ENCODE measurements at places on chromosomes 6 and 20.

DNA sequence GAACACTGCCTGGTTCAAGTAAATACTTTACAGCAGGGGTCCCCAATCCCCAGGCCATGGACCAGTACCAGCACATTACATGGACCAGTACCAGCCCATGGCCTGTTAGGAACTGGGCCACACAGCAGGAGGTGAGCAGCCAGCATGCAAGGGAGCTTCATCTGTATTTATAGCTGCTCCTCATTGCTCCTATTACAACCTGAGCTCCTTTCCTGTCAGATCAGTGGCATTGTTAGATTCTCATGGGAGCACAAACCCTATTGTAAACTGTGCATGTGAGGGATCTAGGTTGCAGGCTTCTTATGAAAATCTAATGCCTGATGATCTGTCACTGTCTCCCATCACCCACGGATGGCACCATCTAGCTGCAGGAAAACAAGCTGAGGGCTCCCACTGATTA, 12.0 kb upstream of the RBPJL start:
- no peak for DNase-seq

DNA sequence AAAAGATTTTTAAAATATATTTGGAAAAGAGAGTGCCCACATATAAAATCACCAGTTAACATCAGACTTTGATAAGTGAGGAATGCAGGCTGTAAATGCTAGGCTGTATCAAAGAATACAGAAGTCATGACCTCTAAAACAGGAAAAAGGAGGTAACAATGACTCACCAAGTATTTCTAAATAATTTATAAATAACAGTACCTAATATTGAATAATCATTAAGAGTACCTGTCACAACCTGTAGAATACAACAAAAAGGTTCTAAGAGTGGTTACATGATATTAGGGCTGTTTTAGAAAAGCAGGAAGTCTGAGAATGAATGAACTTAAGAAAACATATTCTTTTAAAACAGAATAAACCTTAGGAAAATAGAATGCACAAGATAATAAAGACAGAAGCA, 173.1 kb upstream of the CST7 start:
- DNase-seq = no peak

GRCh38 chr20:2084703-2085102, 16.9 kb upstream of the STK35 start:
- no peak for DNase-seq

DNA sequence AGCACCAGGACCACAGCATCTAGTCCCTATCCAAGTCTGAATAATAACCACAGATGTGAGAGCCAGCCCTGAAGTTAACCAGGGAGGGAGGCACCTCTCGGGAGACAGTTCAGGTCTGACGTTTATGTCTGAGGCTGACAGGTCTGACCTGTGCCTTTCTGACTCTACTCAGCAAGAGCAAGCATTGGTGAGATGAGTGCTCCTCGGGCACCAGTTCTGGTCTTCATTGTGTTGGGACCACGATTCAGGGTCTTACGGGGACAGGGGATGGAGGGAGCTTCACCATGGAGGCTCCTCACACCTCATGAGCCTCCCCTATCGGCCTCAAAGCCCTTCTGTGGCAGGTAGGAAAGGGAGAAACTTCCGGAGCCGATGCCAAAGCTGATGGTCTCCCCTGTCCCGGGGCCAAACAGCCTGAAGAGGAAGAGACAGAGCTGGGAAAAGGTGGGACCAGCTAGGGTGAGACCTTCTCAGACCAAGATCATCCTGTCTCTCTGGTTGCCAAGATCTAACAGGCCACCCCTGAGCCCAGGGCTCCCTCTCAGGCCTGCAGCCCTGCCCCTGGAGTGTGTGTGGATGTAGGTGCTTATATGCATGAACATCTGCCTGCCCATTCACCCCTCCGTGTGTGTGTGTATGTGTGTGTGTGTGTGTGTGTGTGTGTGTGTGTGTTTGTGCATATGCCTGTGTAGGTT, 170.5 kb downstream of the VEGFA start:
- no peak for DNase-seq

- no peak for DNase-seq
Observed at GRCh38 chr20:3714092-3714491, 1.7 kb upstream of the SIGLEC1 start.

DNA sequence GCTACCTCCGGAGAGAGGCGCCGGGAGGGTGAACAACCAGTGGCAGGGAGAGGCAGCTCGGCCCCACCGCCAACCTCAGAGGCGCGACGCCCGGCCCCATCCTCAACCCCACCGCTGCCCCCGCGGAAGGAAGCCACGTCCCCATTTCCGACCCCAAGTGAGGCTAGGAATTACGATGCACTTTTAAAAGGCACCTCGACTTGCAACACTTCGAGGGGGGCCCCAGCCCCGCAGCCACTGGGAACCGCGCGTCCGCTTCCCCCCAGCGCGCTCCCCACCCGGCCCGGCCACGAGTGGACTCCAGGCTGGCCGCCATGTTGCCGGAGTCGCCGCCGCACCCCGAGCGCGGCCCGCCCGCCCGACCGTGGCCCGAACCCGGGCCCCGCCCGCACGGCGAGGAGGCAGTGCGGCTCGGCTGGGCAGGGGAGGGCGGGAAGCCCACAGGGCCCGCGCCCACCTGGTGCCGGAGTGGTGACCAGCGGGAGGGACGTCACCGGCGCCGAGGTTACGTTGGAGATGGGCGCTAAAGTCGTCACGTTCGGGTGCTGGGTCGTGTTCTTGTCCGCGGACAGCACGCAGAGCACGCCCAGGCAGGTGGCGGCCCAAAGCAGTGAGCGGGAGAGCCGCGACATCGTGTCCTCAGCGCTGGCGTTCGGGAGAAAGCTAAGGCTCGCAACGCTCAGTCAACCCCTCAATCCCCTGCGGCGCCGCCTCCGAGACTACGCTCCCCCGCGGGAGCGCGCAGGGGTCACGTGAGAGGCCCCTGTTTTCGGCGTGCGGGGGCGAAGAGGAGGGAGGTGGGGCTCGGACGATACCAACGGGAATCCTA, at the start of gene CD164:
CD164 (minus strand) TSS at position 721 of the 829 bp plus-strand sequence; CDS start at position 632, 89 bp downstream.
- peak; percentile 90 for DNase-seq

GRCh38 chr6:70289299-70289698, 13.6 kb downstream of the COL9A1 start:
- DNase-seq = no peak

DNA sequence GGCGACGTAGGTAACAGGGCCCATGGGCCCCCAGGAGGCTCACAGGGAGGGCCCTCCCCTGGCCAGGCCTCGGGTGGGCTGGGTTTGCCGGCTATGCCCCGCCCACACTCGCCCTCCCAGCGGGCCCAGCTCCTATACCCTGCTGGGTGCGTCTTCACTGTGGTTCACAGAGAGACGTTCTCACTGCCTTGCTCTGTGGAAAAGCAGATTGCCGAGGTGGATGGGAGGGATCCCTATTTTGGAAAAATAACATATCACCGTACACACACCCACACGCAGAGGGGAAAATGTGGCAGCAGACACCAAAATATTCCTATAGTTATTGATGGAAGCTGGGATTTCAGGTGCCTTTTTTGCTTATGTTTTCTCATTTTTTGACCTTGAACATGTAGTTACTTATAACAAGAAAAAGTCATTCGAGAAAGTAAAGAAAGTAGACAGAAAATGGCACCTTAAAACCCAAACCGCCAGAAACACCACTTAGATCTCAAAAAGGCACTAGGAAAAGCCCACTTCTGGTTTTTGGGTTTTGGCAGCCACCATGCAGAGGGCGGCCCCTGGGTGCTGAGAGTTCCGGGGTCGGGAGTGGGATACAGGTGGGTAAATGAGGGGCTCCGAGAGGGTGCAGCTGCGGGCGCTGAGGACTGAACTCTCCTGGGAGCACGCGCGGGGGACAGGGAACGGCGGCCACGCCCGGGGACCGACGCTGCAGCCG, 49.4 kb downstream of the TMEM242 start:
- DNase-seq = no peak

- DNase-seq = no peak
Observed at GRCh38 chr6:82616386-82617028, 252.9 kb downstream of the TPBG start.

DNA sequence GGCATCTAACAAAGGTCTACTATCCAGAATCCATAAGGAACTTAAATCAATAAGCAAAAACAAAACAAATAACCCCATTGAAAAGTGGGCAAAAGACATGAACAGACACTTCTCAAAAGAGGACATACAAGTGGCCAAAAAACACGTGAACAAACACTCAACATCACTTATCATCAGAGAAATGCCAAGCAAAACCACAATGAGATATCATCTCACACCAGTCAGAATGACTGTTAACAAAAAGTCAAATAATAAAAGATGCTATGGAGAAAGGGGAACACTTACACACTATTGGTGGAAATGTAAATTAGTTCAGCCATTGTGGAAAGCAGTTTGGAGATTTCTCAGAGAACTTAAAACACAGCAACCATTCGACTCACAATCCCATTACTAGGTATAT, 19.4 kb upstream of the VNN1 start:
- DNase-seq = no peak

DNA sequence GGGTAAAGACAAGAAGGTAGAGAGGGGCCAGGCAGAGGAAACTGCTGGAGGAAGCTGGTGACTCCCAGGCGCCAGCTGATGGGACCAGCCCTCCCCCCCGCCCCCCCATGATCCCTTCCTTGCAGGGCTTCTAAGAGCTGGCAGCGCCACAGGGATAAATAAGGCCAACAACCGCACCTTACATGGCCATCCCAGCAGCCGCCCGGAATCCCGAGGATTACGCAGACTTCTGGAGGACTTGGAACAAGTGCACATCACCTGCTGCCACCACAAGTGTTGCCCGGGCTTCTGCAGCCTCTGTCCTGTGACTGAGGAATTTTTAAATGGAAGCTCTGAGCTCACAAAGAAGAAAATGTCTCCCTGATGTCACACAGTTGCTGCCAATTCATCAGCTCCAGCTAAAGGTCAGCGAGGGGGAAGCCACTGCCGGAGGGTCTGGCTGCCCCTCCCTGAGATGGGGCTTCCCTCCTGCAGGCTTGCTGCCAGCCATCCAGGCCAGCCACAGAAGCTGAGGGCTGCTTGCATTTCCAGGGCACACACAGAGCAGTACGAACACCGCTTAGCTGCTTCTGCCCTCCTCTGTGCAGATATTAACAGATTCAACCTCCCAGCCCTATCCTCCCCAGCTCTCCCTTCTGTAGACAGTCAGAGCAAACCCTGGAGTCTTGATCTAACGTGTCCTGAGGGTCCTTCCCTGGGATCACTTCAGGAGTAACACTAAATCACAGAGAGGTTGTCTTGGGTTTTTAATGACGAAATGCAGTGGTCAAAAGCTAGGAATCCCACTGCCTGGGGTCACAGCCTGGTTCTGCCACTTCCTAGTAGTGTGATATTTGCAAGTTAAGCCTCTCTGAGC, 38.6 kb upstream of the PIM1 start:
- peak; percentile 14 for DNase-seq

DNA sequence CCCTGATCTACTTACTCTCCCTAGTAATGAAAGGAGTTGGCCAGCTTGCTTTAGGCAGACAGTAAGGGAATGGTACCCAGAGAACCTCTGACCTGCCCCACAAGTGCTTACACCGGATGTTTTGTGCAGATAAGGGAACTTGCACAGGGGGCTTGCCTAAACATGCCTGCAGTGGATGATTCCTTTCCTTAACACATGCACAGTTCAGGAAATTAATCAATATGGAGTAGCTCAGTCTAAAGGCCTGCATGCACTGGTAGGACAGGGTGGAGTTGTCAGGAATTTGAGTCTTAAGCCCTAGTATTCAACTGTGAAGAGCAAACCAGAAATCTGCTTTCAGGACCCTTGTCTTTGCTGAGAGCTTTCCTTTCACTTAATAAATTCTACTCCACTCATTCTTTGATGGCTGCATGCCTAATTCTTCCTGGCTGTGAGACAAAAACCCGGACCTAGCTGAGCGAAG, 3.9 kb upstream of the TRIM38 start:
- DNase-seq = no peak

DNA sequence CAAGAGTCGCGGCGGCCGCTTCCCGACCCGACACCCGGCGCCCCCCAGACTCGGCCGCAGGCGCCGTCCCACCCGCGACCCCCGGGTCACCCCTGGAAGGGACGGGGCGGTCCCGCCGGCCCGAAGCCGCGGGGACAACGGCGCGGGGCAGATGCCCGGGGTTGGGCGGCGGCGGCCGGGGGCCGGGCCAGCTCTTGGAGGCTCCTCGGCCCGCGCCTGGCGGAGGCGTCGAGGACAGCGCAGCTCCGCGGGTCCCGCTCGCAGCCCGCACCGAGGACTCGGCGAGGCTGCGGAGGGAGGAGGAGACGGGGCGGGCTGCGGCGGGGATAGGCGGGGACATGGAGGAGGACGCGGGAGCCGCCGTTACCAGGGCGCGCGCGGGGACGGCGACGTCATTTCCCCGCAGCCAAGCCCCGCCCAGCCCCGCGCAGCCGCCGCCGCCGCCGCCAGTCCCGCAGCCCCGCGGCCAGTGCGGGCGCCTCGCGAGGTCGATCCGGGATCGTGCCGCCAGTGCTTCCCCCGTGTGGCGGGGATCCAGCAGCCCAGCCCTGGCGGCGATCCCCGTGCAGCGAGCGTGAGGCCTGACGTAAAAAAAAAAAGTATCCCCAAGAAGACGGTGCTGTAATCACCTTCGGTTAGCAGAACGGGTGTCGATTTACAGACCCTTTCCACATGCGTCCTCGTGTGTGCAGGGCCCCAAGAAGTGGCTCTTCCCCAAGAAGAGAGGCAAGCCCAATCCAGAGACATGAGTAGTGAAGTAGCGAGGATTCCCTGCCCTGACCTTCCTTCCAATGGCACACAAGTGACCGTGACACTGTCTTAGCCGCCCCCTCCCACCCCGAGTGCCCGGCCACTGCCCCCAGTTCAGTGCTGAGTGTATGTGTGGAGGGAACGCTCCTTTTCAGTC, at the start of gene FAM184A:
FAM184A (minus strand) TSS at position 289 of the 907 bp plus-strand sequence. CDS start 365 bp downstream, outside the sequence.
- peak; percentile 67 for DNase-seq

DNA sequence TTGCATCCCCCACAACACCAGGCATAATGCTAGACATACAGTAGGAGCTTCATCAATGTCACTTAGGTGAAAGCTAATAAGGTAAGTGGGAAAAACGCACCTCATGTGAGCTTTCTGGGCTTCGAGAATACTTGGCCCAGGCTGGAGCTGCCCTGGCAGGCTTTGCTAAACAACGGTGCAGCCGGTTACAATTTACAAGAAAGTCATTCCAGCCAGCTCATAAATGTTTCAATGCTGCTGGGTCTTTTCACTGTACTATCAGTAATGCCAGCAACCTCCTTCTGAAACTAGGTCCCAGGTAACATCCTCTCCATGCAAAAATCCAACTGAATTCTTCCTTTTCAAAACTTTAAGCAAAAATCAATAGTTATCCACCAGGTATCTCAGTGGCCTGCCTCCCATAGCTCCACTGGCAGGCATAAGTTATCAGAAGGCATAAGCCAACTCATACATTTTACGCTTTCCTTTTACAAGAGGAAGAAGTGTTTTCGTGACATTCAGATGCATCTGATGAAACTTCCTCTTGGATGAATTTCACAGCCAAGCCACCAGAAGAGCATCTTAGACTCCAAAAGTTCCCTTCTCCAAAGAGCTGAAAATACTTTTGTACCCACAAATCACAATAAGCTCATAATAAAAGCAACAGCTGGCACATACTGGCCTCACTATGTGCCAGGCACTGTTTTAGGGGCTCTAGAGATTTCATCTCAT, 56.3 kb downstream of the RTN4IP1 start:
- DNase-seq = no peak

DNA sequence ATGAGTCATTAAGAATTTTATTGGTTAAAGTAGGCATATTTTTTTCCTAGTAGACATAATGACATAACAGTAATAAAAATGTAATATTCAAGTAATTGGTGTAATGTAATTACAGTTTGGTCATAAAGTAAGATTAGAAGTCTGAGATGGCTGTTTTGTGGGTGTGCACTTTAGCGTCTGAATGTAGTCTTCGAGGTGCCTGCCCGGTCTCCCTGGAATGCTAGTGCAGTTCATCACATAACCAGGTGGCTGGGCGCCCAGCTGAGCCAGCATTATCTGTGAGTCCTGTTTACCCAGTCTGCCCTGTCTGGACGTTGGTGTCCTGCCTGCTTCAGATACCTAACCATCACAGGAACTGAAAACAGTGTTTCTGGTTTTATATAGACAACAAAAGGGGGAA, 419.1 kb downstream of the CDC5L start:
- DNase-seq = no peak
